ENCODE measurements at places on chromosomes 13 and 19.

DNA sequence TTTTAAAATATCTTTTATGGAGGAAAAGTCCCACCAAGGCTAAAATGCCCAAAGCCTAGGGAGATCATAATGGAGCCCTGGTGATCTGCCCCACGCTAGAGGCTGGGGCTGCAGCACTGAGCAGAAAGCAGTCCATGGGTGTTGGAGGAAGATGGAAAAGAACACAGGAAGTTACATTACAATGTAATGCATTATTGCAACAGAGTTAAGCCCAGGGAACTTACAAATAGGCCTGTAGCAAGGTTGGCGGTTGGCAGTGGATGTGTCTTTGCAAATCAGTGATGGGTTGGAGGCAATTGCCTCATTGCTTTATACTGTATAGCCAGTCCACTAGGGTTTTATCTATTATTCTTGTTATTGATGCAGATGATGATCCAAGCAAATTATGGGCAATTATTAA lies 399.9 kb downstream of the NDFIP2 start:
- DNase-seq: no peak

GRCh38 chr19:45637890-45638667 lies 1.1 kb downstream of the EML2 start:
- no peak for DNase-seq

DNA sequence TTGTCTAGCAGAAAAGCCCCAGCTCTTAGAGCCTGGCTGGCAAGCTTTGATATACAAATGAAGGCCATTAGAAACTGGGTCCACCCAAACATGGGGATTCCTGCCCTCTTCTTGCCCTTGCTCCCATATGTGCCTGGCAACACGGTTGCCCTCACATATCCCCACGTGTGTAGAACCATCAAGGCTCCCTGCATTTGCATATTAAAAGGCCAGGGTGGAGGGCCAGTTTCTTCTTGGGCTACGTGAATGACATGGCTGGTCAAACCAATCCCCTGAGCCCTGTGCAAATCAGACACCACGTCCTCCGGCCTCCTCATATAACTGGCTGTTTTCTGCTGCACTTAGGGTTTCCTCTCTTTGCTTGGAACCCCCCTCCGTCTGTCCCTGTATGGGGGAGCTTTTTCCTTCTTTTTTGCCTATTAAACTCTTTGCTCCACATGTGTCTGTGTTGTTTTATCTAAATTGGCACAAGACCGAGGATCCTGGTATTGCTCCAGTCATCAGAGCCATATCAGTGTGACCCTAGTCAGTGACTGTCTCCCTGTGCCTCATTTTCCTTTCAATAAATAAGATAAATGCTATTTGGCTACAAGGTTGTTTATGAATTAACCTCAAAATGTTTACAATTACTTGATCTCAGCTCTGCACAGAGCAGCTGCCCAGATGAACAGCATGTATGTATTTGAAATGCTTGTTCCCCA lies 30.3 kb upstream of the CEACAM1 start:
- no peak for DNase-seq

GRCh38 chr19:49718991-49719390 lies 28.1 kb downstream of the CPT1C start:
- no peak for DNase-seq

- DNase-seq: no peak
Observed at GRCh38 chr19:57443121-57443696, 8.1 kb downstream of the ZNF749 start.

DNA sequence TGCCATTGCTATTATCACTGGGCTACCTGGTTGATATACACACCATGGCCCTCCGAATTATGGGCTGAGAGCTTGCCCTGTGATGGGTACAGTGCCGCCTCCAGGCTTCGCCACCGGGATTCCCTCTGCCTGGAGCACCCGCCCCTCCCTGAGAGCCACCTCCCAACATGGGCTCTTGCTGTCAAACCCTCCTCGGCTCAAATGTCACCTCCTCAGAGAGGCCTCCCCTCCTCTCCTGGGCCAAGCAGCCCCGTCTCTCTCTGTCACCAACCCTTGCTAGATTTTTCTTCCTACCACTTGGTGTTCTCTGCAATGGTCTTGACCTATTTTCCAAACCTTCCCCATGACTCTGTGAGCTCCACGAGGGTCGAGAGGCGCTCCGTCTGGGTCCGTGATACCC lies 12.2 kb upstream of the TLE2 start:
- no peak for DNase-seq
